ENCODE measurements at places on chromosomes 1 and 21.

DNA sequence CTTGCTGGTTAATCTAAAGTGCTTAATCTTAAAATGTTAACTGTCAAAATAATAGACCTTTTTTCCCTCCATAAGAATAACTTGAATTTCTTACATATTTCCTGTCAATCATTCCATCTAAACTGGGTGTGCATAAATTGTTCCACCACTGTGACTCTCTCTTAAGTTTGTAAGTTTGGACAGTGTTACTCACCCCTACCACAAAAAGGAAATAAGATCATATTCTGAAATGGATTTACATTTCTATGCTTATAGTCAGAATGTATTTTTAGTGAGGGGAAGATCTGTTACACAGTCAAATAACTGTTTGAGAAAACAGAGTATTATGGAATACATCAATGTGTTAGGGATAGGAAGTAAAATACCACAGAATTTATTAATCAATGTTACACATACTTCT, 109.6 kb upstream of the DPYD start:
- no peak for DNase-seq

- DNase-seq = no peak
Observed at GRCh38 chr1:99943223-99943794, 26.5 kb upstream of the SLC35A3 start.

DNA sequence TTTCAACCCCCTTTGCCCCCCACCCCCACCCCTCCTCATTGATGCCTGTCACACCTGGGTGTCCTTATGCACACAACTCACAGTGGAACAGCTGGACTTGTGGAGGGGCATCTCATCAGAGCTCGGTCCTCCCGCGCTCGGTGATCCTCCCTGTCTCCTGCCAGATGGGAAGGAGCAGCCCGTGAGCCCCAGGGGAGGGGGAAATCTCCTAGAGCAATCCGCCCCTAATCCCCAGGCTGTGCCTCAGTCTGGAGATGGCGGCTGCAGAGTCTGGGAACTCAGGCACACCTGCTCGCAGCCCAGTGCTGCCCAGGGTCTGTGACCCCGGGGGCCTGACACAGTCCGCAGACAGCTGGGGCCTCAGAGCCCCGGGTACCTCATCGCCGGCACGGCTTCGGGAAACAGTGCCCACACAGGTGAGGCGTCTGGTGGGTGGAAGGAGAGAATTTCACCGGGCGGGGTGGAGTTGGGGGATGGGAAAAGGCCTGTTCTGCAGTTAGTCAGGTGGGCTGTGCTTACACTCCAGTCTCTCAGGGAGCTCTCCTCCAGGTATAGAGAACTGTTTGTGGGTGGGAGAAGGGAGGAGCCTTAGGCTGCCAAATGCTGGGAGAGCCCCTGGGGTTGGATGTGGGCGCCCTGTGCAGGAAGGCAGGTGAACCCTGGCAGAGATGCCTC, 29.3 kb downstream of the TMCC2 start:
- no peak for DNase-seq

DNA sequence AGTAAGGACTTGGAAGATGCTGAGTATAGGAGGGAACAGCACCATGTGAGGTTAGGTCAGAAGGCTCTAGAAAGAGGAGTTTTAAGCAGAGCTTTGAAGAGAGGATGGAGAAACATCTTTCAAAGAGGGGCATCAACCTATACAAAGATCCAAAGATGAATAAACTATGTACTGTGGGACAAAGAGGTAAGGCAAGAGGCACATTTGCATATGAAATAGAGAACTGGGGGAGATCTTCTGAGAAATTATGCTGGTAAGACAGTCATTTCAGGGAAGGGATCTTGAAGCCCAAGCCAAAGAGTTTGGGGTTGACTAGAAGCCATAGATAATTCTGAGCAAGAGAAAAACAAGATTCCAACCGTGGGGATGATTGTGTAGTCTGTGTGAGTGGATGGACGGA, 70.0 kb downstream of the LGR6 start:
- DNase-seq = no peak

DNA sequence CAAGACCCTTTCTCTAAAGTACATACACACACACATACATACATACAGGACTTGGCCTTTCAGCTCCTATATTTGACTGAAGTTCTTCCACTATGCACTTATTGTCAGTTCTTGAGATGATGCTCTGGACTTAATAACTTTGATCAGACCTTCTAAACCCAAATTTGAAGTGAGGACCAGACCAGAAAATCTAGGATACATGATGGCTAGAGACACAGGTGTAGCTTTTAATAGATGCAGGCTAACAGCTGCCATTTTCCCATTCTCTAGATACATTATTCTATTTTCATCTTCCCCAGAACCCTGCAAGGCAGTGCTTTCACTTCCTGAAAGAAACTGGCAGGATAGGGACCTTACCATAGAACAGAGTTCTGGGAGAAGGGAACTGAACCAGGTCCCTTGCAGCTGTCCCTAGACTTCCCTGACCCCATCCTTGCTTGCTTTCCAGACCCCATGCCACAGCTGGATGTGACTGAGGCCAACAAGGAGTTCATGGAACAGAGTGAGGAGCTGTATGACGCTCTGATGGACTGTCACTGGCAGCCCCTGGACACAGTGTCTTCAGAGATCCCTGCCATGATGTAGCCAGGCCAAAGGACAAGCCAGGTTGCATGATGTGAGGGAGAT, 14.9 kb upstream of the RAB42 start:
- DNase-seq = no peak

DNA sequence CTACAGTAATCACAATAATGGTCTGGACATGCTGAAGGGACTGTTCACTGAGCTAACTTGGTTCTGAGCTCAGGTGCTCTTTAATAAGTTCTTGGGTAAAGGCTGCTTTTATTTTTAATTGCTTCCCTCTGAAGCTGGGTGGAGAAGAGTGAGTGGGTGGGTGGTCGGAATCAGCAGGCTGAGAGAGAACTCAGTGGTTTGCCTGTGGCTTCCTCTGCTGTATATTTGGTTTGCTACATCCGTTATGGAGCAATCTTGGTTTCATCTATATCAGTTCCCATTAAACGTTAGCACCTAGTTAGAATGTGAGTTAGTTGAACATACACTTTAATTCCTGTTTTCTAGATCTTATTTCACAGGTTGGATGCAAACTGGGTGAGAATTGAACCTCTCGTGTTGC, 23.3 kb downstream of the CNIH4 start:
- peak; percentile 30 for DNase-seq

DNA sequence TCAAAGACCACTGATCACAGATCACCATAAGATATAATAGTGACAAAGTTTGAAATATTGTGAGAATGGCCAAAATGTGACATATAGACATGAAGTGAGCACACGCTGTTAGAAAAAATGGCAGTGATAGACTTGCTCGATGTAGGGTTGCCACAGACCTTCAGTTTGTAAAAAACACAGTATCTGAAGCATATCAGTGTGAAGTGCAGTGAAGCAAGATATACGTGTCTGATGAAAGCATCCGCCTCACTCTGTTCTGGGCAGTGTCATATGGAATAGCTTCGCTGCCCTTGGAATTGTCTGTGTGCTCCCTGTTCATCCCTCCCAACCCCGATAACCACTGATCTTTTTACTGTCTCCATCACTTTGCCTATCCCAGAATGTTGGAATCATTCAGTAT, 50.7 kb downstream of the GALNT2 start:
- DNase-seq = no peak

GRCh38 chr1:88061492-88062177, 622.4 kb upstream of the PKN2 start:
- no peak for DNase-seq

GRCh38 chr1:12434174-12434573, 183.8 kb downstream of the DHRS3 start:
- no peak for DNase-seq

GRCh38 chr1:224641030-224641429, 24.9 kb downstream of the CNIH3 start:
- DNase-seq = no peak

DNA sequence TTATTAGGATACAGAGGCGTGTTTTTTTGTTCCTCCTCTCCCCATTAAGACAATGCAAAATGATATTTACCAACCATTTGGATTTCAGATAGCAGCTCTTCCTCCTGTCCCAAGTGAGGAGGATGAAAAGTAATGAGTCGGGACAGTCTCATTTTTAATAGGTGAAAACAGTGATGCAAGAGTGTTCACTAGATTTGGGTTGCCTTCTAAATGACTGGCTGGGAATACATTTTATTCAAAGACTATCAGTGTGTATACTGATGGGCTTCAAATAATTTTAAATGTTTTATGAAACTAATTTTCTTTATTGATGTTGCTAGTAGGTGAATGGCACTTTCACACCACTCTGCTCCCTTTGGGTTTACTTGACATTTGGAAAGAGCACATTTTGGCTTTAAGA, 2.1 kb downstream of the RCOR3 start:
- no peak for DNase-seq

- DNase-seq = no peak
Observed at GRCh38 chr1:157831968-157832626, 9.5 kb downstream of the CD5L start.

GRCh38 chr21:37028570-37028969, 22.1 kb downstream of the RIPPLY3 start:
- DNase-seq = no peak

DNA sequence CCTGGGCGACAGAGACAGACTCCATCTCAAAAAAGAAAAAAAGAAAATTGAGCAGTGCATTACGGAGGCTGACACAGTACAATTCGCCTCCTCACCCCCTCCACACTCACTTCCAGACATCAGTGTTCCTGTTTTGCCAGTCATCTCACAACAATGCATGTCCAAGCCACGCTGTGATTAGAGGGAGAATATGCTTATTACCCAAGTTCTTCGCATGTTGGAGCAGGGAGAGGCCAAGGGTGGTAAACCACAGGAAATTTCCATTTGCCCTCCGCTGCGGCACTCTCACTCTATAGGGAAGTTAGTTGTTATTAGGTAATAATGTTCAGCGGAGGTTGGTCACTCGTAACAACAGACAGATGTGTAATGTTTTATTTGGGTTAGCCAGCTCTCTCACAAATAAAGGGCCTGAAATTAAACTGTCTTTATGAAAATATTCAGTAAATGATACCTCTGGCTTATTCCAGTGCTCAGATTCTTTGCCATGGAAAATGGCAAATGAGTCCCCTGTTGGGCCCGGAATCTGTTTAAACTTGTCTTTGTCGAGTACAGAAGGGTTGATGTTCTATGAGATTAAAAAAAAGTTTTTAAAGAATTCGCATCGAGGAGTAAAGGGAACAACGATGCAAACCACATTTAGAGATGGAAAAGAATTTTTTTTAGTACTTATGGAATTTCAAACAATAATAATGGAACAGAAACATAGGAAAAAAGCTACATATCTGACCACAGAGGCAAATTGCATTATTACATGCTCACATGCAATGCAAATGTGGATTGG, 33.1 kb downstream of the KCNJ15 start:
- DNase-seq = no peak

GRCh38 chr1:160267284-160267991, 5.1 kb upstream of the DCAF8 start:
- no peak for DNase-seq

- no peak for DNase-seq
Observed at GRCh38 chr1:165036403-165036802, 320.1 kb downstream of the LMX1A start.

- no peak for DNase-seq
Observed at GRCh38 chr1:33072707-33073106, 8.2 kb upstream of the AZIN2 start.

GRCh38 chr1:167681451-167682098, 40.2 kb upstream of the MPZL1 start:
- no peak for DNase-seq

GRCh38 chr1:37616330-37616729, 18.4 kb downstream of the RSPO1 start:
- DNase-seq = no peak

Measured in activated CD8-positive, alpha-beta memory T cell treated with anti-CD3 and anti-CD28 coated beads for 48 hours (primary cell).